ENCODE measurements at places on chromosomes 4 and X.
A peak's percentile ranks its signal among the peaks of the same experiment; 100 is the strongest.

DNA sequence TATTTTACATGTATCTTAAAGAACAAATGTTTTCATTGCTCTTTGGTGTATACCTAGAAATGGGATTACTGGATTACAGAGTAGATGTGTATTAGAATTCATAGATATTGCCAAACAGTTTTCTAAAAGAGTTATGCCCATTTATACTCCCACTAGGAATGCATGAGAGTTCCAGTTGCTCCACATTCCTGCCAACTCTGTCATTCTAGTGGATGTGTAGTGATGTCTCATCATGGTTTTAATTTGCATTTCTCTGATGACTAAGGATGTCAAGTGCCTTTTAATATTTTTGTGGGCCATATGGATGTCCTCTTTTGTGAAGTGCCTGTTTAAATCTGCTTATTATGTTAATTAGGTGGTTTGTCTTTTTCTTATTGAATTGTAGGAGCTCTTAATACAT lies 65.6 kb upstream of the BMP2K start:
- DNase-seq, result no peak

GRCh38 chr4:182645511-182645910 lies 271.7 kb downstream of the DCTD start:
- no peak for DNase-seq

DNA sequence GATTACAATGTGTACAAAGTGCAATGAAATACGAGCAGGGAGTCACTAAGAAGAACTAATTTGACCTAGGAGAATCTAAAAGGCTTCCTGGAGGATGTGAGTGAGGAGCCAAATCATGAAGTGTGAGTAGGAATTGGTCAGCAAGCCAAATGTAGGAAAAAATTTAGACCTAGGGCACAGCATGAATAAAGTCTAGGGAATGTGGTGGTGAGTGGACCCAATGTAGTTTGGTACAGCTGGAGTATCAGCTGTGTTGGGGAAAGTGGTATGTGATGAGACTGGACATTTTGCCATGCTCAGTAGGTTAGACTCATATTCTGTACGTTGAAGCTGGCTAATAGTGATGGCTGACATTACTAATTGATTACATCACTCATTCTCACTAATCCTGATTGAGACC lies 191.0 kb downstream of the AFF2 start:
- no peak for DNase-seq

DNA sequence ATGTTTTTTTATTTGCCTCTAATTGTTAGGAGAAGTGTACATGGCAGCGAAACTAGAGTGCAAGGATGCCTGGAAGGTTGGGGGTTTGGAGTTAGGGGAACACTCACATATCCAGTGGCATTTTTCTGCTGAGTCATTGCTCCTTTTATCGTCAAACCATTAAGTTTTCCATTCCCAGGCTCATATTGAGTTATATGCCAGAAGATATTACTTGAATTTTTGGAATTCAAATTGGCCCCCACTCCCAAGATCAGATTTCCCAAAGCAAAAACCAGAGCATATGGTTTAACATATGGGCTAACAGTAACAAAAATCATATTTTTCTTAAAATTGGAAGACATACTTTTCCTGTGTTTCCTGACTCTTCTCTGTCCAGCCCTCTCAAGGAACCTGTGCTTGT lies 152.7 kb downstream of the FSTL5 start:
- DNase-seq, result no peak

DNA sequence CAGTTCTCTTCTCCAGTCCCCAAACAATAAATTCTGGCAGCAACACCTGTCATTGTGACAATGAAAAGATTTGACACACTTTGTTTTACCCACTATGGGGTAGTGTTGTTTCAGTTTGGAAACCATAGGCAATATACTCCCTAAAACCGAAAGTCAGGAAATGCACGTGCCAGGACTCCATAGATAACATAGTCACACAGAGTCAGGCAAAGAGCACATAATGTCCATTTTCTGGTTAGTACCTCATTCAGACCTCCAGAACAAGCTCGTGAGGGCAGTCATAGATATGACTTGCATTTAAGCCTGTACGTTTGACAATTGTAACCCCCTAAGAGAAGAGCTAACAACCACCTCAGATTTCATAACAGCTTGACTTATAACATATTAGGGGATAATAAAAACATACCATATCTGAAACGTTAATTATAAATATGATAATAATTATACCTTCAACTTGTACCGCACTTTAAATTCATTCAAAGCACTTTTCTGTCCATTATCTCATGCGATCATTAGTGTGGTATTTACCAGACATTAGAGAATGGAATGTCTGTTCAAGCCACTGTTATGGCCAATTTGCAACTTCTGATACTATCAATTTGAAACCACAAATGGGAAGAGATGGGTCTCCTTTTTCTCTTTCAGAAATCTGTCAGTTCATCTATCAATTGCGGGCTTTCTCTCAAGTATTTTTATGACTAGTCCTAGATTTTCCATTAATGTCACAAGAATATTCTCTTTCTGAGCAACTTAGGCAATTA lies 147.4 kb downstream of the LDB2 start:
- no peak for DNase-seq

- no peak for DNase-seq
Observed at GRCh38 chrX:51955200-51955599, 61.8 kb downstream of the MAGED1 start.

- no peak for DNase-seq
Observed at GRCh38 chrX:19602866-19603622, 87.7 kb upstream of the MAP3K15 start.

GRCh38 chr4:38831653-38832052 lies 25.0 kb downstream of the TLR6 start:
- no peak for DNase-seq

DNA sequence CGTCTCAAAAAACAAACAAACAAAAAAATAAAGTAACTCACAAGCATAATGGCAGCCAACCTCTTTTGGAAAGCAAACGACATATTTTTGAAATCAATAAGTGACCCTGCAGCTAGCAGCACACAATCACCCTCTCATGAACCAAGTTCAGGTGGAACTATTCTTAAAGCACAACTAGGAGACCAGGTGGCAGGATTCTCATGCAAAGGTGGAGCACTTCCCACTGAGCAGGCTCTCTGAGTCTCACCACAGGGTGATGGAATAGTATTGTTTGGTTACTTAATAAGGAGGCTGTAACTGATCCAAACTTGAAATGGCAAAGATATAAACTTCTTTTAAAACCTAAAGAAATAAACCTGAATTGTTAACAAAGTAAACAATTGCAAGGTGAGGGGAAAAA lies 1293.1 kb downstream of the PCDH19 start:
- no peak for DNase-seq

- DNase-seq, result no peak
Observed at GRCh38 chr4:4590546-4590945, 48.7 kb upstream of the STX18 start.

GRCh38 chr4:98448908-98449307 lies 187.7 kb downstream of the RAP1GDS1 start:
- DNase-seq, result no peak

DNA sequence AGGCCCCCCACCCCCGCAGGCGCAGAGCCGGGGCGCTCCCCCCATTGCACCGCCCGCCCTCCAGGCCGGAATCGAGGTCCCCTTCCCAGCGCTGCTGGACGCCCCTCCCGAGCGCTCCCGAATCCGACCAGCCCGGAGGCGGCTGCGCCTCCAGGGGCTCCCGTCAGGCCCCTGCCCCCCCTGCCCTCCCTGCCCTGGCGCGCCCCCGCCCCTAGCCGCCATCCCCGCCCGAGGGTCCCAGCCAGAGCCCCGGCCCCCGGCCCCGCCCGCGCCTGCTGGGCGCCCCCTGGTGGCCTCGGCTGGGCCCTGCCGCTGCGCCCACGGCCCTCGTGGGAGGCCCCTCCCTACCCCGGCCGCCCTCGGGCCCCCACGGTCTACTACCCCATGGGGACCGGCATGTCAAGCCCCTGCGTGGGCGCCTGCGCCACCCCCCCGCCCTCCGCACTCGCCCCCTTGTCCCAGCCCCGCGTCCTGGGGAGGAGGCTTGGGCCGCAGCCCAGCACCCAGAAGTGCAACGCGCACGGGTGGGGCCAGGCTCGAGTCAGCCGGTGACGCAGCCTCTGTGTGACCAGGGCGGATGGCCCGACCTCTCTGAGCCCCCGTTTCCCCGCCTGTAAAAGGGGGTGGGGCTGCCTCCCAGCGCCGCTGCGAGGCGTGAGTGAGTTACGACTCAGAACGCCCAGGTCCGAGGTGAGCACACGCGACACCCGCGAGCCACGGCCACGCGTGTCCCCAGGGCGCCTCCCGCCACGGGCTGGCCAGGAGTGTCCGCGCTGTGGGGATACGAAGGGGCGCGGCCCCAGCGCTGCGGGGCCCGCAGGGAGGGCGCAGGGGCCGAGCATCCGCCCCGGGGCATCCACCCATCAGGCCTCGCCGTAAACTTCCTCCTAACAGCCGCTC lies 104.9 kb downstream of the FAM53A start:
- peak; percentile 68 for DNase-seq

- DNase-seq, result no peak
Observed at GRCh38 chr4:113687067-113687718, 74.3 kb downstream of the CAMK2D start.

GRCh38 chr4:124936427-124936826 lies 223.9 kb upstream of the ANKRD50 start:
- no peak for DNase-seq

- no peak for DNase-seq
Observed at GRCh38 chr4:3174371-3175338, 74.3 kb upstream of the MSANTD1 start.

DNA sequence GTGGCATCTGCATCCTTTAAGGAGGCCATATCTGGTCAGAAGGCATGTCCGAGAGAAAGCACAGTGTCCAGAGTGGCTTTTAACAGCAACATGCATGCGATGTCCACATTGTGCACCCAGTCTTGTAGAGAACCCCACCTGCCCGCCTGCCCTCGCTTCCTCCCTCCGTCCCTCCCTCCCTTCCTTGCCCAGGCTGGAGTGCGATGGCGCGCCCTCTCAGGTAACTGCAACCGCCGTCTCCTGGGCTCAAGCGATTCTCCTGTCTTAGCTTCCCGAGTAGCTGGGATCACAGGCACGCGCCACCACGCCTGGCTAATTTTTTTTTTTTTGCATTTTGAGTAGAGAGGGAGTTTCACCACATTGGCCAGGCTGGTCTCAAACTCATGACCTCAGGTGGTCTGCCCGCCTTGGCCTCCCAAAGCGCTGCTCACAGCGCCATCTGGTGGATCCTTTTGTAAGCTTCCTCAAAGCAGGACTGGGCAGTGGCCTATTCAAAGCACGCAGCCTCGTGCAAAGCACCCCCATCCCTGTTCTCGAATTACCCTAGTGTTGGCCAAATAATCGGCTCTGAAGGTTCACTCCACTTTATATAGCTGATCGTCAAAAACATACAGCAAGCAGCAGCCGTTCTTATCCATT lies 15.0 kb downstream of the BRCC3 start:
- no peak for DNase-seq

DNA sequence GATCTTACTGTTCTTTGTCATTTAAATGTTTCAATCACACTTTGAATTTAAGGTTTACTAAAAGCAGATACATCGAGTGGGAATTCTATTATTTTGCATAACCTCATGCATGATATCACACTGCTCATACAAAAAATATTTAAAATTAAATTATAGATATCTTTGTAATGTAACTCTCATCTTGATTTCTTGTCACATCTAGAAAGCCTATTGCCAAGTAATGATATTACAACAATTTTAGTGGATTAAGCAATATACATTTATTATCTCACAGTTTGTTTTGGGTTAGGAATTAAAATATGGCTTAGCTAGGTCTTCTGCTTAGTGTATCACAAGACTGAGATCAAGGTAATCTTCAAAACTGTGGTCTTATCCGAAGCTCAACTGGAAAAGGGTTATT lies 865.0 kb downstream of the CCSER1 start:
- DNase-seq, result no peak

GRCh38 chrX:45454290-45454689 lies 253.6 kb upstream of the DIPK2B start:
- DNase-seq, result no peak

GRCh38 chrX:148670277-148670676 lies 169.9 kb downstream of the AFF2 start:
- no peak for DNase-seq

DNA sequence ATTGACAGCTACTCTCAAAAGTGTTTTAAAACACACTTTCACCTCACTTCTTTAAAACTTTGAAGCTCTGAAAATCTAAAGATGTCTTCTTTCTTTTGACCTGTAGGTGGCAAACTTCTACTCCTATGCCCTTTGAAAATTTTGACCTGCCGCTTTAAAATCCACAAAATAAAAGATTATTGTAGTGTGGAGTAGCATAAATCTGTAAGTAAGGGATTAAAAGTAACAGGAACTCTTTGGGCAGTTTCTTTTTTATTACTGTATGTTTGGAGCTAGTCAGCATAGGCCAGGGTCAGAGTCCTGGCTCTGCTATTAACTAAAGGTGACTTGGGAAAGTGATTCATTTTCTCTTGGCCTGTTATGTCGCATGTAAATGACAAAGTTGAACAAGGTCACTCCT lies 25.5 kb downstream of the BBS12 start:
- DNase-seq, result no peak

DNA sequence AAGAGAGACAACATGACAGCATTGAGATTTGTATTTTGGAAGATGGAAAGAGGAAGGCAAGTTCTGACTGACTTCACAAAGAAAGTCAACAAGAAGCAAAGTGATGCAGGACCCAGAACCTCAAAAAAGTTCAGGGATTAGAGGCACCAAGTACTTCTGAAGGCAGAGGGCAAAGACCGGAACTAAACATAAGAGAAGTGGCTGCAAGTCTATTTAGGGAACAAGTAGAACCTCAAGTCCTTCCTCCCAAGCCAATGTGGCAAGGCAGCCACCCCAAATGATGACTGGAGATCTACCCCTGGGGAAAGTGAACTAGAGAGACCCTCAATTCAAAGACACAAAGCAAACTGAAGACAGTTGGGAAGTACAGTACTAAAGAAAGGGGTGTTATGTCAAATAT lies 46.6 kb downstream of the SLC39A8 start:
- DNase-seq, result no peak

GRCh38 chrX:73922856-73923455 lies 360.0 kb downstream of the CHIC1 start:
- DNase-seq, result no peak

DNA sequence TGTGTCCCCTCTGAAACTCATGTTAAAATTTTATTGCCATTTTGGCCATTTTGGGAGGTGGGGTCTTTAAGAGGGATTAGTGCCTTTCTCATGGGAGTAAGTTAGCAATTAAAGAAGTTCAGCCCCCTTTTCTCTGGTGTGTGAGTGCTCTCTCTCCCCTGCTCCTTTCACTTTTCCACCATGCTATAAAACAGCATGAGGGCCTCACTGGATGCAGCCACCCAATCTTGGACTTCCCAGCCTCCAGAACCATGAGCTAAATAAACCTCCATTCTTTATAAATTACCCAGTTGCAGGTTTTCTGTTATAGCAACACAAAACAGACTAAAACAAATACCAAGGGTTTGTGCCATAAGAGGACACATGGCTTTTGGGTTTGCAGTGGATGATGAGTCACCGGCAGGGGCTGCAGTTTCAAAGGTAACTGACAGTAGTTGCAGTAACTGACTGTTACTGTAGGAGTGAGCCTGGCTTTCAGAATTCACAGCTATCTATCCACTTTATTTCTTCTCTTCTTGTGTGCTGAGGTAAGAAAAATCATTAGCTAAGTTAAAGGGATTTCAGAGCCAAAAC lies 121.5 kb downstream of the PPEF1 start:
- DNase-seq, result no peak
